ENCODE measurements at places on chromosomes 2 and 18.

GRCh38 chr2:53787614-53788289 lies 908 bp downstream of the ERLEC1 start:
- peak; percentile 33 for DNase-seq

DNA sequence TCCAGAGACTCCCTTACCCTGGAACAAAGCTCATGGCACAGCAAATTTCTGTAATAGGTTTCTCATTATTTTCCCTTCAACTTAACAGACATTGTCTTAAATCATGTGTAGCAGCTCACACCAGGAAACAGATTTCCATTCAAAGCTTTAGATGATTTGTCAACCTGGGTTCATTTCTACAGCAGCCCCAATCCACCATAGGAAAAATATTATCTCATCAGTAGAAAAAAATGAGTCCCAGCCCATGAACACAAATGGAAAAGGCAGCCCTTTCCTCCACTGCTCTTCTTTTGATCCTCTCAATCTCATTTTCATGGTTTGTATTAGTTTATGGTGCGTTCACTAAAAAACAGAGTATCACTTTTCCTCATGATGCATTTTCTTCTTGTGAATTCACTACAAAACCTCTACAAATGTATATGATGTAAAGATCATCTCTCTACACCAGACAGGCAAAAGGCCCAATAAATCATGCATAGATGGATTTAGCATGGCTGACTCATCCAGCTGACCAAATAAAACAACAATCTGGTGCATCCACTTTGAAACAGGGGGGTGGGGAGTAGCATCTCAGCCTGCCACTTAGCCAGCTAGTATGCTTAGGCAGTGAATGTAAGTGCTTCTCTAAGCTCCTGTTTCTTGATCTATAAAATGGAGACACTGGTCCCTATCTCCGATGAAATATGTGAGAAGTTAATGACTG lies 78.6 kb downstream of the SATB2 start:
- DNase-seq, result no peak

DNA sequence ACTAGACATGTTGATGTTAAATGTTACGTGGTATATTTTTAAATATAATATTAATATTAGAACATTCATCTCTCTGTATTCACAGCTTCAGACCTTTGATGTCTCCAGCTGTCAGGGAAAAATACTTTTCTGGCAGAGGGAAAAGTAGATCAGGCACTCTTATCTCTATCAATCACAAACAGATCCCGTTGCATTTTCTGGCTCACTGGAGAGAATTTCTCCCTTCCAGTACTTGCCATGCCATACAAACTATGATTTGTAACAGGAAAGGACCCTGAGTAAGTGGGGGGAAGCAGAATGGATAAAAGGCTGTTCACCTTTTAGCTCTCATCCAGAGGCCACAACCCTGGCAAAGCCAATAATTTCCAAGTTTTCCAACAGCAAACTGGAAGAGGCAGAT lies 158.0 kb downstream of the TCF4 start:
- DNase-seq, result no peak

DNA sequence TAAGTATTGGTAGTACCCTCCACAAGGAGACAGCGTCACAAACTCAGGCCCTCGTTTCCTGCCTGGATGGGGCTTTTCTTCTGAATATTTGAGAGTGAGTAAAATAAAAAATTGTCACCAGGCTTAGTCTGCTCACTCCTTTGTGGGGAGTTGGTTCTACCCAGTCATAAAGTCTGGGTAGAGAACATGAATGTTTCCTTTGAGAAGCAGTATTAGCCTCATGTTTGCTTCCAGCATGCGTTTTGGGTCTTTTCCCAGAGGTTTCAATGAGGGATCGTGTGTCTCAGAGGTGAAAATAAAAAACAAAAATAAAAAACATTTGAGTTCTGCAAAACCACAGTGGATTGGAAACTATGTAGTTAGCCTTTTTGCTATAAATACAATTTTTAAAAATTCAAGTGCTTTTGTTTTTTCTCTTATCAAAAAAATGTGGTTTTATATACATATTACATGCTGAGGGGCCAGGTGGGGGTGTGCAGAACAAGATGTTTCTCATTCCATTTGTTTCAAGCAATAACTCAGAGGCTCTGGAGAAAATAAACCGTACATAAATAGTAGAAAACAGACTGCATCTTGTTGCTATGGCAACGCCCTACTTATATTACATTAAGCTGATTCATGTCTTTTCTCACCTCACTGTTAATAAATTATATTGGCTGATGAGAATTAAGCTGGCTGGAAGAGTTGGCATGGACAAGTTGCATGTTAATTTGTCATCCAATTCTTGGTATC lies 225.4 kb upstream of the FBXO11 start:
- DNase-seq, result no peak

DNA sequence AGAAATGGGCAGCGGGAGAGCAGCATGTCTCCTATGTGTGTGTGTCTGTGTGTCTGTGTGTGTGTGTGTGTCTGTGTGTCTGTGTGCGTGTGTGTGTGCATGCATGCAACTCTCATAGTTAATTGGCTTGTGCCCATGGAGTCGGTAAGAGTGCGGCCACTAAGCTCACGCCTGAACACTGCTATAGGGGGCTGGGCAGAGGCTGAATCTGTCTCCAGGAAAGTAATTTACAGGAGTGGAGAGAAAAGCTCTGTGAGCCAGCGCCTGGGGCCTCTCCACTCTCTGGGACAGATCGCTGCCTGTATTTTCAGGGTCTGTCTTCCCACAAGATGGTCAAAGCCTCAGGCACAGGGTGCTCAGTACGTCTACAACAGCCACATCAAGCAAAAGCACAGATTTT lies 553.4 kb downstream of the TNS1 start:
- DNase-seq, result no peak

DNA sequence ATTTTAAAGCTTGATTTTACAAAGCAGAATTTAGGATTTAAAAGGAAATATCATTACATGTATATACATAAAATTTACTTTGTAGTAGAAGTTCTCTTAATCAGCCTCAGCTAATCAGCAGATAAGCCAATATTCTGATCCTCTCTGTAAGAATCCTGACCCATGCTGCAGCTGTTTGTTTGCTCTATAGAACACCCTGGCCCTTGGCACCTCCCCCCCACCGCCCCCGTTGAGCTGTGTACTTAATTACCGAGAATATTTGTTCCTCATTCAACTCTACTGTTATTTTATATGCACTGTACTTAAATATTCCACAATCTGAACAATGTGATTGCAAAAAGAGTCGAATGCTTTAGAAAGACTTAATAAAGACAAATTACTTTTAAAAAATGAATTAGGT lies 98.0 kb downstream of the EVA1A start:
- DNase-seq, result no peak

DNA sequence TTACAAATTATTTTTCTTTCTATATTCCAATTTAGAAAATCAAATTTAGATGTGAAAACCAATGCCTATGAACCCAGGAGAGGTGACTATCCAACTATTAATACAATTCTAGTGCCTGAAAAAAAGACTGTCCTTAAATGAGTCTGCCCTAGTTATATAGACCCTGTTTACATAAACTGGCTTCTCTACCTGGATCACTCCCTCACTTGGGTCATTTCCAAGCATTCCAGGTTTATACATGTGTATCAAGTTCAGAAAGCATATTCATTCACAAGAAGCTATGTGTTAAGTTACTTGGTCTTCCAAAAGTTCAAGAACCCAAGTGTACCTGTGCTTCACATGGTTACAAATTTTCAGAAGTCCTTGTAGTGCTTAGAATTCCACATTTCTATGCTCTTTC lies 8.3 kb downstream of the ZNF385B start:
- no peak for DNase-seq

GRCh38 chr2:237714690-237715458 lies 83.7 kb upstream of the RBM44 start:
- DNase-seq, result no peak

- DNase-seq, result no peak
Measured at GRCh38 chr2:56834686-56835085, 650.9 kb downstream of the CCDC85A start.

GRCh38 chr2:77910136-77910535 lies 388.0 kb upstream of the LRRTM4 start:
- no peak for DNase-seq

DNA sequence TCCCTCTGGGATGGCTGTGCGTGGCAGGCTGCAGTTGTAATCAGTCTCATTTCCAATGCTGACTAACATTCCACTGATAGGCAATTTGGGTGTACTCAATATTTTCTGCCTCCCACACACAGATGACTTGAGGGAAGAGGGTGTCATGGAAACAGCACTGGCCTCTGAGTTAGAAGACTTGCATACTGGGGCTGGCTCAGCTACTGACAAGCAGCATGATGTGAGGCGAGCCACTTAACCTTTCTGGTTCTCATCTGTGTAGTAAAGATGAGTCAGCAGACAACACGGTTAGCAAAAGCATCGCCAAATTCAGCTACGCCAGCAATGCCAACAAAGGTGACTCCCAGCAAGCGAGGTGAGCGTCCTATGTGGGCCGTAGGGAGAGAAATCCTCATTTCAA lies 73.5 kb downstream of the COLEC12 start:
- DNase-seq, result no peak

GRCh38 chr2:33034784-33035183 lies 88.0 kb downstream of the LTBP1 start:
- DNase-seq, result no peak

- DNase-seq, result no peak
Measured at GRCh38 chr2:241577413-241578122, 19.0 kb downstream of the BOK start.

- no peak for DNase-seq
Measured at GRCh38 chr18:41378598-41378997, 576.4 kb upstream of the PIK3C3 start.

DNA sequence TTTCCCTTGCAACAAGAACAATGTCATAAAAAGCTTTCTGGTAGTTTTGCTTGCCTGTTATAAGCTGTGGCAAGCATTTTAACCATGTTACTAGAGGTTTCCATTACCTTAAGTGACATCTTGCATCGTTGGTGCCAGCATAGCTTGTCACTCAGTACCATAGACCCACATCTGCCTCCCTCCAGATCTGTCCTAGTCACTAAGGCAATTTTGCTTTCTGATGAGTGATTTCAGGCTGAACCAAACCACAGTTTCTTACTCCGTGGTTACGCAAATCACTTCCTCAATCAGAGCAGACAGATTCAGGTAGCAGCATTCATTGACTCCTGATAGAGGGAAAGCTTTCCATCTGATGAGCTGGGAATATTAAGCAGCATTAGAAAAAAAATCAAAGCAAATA lies 1057.5 kb upstream of the FAM98A start:
- no peak for DNase-seq

- no peak for DNase-seq
Measured at GRCh38 chr2:177316756-177317155, 52.2 kb upstream of the NFE2L2 start.

Measured in CD4-positive, alpha-beta T cell (primary cell).